ENCODE measurements at places on chromosomes 4 and X.
A peak's percentile ranks its signal among the peaks of the same experiment; 100 is the strongest.

- DNase-seq, result no peak
Observed at GRCh38 chrX:66498672-66499296, 140.1 kb downstream of the EDA2R start.

DNA sequence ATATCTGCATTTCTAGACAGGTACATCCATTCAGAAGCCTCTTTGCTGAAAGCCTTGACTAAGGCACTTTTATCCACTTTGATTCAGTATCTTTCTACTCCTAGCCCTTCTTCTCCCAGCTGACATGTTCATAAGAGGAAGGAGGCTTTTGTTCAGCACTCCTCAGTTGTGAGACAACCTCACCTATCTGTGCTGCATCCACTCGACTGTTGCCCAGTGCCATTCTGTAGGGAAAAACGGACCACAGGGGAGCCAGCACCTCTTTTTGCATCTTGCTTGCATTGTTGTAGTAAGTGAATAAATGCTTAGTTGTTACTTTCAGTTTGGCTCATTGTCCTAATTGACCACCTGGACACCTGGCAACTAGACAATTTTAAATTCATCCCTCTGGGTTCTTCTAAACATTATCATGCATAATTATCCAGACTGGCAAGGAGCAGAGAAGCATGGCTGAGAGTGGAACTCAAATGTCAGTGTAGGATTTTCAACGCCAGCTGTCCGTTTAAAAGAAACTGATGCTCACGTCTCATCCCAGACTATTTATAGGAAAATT is 83.8 kb upstream of the BOD1L1 start:
- no peak for DNase-seq

DNA sequence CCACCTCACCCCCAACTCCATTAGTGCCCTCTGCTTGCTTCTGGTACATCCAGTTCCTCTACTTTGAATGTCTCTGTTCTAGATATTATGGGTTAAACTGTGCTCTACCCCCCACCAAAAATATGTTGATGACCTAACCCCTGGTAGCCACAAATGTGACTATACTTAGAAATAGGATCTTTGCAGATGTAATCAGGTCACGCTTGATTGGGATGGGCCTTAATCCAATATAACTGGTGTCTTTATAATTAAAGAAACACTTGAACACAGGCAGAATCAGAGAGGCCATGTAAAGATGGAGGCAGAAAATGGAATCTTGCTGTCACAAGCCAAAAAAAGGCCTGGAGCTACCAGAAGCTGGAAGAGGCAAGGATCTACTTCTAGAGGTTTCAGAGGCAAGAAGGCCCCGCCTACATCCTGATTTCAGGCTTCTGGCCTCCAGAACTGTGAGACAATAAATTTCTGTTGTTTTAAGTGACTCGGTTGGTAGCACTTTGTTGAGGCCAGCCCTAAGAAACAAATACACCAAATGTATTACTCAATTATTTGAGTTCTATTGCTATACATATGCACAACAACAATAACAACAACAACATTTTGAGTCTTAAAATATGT is 220.0 kb downstream of the PPP3CA start:
- DNase-seq, result no peak

- DNase-seq, result no peak
Observed at GRCh38 chr4:41363384-41363981, 106.8 kb downstream of the UCHL1 start.

DNA sequence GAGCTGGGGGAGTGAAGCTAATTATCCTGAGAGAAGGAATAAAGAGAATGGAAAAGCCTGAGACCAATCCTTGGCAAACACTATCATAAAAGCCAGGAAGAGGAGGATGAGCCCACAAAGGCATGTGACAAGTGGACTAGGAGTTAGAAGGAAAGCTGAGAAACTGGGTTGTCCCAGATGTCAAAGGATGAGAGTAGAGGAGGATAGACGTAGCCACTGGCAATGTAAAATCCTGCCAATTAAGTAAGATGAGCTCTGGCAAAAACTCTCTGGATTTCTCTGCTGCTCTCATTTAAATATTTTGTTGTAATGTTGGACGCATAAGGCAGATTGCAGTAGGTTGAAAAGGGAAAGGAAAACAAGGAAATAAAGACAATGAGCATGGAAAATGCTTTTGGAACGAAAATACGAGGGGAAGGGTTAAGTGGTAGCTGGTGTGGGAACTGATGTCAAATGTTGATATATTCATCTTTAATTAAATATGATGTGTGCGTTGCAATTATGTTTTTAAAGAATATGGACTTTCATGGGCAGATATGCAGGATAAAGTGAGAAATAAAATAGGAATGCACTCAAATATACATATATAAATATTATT is 14.2 kb upstream of the VEGFC start:
- DNase-seq, result no peak

DNA sequence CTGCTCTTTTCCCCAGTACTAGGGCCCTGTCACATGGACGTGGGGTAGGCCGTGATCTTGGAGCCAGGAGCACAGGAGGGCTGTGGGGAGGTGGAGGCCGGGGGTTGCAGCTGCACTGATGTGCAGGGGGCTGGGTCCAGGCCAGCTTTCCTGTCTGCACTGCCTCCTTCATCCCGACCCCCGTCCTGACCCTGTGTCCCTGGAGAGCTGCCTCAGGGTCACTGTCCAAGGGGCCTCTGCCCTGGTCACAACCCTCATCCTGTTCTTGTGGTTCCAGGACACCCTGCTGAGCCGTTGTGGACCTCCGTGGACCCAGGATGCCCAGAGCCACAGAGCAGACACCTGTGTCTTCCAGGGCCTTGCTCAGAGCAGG is 91.7 kb upstream of the ADRA2C start:
- no peak for DNase-seq

DNA sequence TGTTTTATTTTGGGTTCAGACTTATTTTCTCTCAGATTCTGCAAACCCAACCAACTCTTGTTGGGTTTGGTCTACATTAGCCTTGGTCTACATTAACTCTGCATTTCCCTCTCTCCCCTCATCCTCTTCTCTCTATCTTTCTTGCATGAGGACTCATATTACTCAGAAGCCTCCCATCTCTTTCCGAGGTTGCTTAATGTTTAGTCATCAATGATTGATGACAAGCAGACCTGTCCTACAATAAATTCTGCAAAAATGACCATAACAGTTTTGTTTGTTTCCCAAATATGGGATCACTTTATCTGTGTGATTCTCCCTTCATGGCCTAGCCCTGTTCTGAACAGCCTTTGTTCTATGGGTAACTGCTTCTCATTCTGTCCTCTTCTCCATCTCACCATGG is 75.2 kb downstream of the GABRB1 start:
- no peak for DNase-seq

GRCh38 chr4:31175242-31175910 is 455.2 kb downstream of the PCDH7 start:
- no peak for DNase-seq

- no peak for DNase-seq
Observed at GRCh38 chr4:55468724-55469123, 73.0 kb downstream of the TMEM165 start.

- DNase-seq, result peak; percentile 51
Observed at GRCh38 chr4:105709081-105709450, 482 bp downstream of the GSTCD start.

DNA sequence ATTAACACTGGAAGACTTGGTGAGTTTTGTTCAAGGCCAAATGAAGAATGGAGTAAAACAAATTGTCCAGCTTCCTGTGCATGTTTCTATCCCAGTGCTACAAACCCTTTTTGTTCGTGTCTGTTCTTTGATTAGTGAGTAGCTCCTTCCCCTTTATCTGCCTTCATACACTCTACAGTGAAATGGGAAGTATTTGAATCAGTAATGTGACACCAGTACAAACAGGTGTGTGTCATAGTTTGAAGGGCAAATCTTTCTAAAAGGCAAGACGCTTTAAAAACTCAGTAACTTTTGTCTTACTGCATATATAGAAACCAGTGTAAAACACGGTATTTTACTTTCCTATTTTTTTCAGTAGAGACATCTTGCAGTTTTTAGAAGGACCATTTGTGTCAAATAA is 5.9 kb downstream of the ARHGEF38 start:
- no peak for DNase-seq

- DNase-seq, result no peak
Observed at GRCh38 chrX:42754115-42754514, 23.8 kb downstream of the PPP1R2C start.

DNA sequence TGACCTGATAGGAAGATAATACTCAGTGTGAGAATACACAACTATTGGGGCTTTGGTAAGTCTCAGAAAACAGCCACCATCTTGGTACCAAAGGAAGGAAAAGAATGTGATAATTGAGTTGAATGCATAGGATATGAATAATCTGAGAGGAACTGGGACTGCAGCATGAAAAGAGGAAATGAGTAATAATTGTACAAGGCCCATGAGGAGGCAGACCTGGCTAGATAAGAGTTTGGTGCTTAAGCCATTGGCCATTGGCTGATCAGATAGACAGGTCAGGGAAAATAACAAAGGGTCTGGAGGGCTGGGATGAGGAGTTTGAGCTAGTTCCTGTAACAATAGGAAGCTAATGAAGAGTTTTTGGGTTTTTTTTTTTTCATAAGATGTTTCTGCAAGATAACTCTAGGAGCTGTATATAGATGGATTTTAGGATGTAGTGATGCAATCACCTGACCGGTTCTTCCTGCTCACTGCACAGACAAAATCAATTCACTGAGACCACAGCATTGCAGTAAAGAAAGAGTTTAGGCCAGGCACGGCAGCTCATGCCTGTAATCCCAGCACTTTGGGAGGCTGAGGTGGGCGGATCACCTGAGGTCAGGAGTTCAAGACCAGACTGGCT is 5.3 kb upstream of the TRMT2B start:
- DNase-seq, result peak; percentile 38

DNA sequence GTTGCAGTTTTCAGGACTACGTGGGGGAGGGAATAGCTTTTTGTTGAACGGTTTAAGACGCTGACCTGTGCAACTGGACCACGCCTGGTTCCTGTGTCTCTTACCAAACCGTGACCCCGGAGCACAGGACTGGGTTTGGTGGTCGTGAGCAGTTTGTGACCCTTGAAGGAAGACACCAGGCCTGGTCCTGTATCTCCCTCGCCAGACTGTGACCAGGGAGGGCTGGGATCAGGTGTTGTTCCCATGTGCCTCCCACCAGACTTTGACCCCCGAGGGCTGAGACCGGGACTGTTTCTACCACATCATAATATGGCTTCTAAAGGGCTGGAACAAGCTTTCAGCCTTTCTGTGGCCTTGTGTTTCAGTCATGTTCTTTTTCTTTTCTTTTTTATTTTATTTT is 683 bp downstream of the EBP start:
- DNase-seq, result no peak

DNA sequence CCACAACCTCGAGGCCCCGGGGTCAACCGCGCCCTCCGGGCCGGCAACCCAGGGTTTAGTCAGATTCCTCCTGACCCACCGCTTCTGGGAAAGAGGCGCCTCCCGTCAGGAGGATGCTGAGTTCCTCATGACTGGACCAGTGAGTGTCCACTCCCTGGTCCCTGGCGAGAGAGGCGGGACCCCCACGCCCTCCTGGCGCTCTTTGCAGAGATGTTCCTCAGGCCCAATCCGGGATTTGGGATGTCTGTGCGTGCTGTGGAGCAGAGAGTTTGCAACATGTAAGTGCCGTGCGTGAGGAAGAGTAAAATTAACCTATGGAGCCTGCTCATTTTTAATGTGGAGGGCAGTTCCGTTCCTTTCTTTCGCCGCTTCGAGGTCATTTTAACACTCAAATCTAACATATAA is 824 bp upstream of the UGDH start:
- peak; percentile 24 for DNase-seq

DNA sequence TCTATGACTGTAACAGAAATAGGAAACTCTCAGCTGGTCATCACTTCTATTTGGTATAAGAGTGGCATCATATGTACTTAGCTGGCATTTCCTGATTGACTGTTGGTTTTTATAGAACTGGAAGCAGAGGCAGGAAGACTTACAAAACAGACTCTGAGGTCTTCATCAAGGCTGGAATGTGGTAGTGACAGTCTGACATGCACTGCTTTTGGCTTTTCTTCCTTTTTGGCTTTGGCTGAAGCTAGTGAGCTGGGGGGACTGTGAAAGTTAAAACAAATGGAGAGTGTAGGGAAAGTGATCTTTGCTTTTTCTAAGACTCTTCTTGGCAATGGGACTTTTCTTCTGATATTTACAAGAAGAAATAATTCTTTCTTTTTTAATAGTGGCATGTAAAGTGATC is 121.1 kb upstream of the SLC4A4 start:
- DNase-seq, result no peak

GRCh38 chrX:122788216-122788615 is 395.9 kb upstream of the GRIA3 start:
- no peak for DNase-seq

DNA sequence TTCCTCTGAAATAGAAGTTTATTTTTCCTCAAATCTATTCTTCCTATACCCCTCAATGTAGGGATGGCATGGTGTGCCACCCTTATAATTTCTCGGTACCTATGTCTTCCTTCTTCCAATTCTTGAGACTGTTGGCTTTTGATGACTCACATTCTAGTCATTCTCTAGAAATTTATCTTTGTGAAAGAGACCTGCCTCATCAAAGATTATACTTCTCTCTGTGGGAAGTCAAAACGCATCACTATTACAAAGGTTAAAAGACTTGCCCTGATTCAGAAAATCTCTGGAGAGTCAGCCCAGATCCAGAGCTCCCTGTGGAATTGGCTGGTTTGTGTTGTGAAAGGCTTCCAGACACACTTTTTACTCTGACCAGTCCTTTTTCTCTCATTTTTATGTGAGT is 65.9 kb upstream of the FSTL5 start:
- no peak for DNase-seq

DNA sequence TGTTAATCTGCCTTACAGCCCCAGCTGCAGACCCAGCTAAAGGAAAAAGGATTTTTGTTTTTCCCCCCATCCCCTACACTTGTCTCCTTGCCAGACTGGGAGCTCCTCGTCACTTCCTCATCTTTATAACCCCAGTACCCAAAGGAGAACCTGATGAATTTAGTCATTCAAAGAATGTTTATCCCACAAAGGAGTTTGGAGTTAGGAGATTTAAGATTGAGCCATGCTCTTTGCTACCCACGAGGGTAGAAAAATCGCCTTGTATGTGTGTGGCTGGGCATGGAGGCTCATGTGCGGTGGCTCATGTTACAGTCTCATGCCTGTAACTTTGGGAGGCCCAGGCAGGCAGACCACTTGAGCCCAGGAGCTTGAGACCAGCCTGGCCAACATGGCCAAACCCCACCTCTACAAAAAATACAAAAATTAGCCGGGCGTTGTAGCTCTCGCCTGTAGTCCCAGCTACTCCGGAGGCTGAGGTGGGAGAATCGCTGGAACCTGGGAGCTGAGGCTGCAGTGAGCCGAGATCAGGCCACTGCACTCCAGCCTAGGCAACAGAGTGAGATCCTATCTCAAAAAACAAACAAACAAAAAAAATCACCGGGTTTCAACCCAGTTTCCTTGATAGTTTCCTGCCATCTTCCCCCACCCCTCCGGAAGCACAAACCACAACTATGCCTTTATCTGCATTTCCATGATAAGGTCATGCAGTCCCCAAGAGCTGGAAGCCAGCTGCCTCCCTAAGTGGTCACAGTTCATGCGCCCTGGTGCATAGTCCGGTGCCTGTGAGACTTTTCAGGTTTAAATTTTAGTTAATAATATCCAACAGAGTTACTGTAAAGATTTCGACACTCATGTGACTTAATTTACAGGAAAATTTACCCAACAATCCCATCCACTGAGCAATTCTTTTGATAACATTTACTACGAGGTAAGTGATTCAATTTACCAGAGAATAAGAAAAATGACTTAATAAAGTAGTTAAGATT is 1.5 kb downstream of the CFAP97 start:
- DNase-seq, result peak; percentile 76
